ENCODE measurements at places on chromosomes 13 and 19. TPM values are rescaled to one million over a fixed set of nuclear protein-coding genes. Genes with fewer than 3 reads are reported as not detected.

Gene KLK4
- total RNA-seq = not detected

- no peak for DNase-seq
Observed at GRCh38 chr19:3868770-3869456, at the start of gene ZFR2. ZFR2 (minus strand) TSS chr19:3869038; CDS start chr19:3869017, 21 bp downstream.

- no peak for DNase-seq
Observed at GRCh38 chr13:99469041-99469440, 32.2 kb upstream of the TM9SF2 start.

DNA sequence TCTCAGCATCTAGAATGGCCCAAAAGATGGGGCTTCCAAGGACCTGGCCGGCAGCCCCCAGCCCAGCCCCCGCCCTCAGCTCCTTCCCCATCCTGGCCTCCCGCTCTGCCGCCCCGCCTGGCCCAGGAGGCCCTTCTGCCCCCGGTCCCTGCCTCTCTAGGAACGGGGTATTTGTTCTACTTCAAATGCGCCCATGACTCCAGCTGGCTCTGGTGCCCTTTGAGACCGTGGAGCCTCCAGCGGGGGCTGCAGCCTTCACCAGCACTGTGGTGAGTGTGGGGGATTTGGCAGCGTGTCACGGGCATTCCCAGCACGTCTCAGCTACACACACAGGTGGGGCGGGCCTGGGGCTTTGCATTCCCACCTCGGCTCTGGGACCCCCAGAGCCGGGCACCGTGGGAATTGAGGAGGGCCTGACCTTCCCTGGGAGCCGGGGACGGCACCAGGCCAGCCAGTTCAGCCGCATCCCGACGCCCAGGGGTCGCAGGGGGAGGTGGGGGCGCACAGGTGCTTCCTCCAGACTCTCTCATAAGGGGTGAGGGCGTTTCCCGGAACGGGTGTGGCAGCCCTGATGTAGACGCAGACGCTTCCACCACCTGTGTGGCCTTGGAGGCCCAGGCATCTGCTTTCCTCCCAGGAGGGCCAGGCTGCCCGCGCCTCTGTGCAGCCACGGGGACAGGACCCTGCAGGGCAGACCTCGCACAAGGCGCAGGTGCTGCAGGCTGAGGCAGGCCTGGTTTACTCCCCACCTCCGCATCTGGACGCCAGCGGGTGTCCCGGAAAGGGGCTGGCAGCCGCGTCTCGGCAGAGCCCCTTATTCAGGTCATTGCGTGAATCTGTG lies 947 bp downstream of the ATP4B start:
- DNase-seq = peak; percentile 51

DNA sequence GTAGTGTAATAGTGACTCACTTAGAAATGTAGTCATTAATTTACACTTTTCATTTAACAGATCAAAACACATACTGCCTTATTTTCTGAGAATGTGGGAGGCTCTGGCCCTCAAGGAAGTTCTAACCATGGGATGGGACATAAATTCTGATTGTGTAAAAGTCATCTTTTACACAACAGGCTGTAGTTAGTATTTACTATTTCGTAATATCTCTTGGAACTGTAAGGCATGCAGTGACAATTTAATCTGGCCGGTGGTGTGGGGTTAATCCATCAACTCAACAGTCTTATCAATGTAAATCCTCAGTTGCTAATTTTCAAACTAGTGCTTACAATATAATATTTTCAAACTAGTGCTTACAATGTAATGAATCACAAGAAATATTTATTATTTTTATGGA lies 1599.2 kb downstream of the EFNB2 start:
- no peak for DNase-seq

Gene NCAN
- 0.06 TPM for total RNA-seq

Gene LILRA1
- 0.62 TPM for total RNA-seq

DNA sequence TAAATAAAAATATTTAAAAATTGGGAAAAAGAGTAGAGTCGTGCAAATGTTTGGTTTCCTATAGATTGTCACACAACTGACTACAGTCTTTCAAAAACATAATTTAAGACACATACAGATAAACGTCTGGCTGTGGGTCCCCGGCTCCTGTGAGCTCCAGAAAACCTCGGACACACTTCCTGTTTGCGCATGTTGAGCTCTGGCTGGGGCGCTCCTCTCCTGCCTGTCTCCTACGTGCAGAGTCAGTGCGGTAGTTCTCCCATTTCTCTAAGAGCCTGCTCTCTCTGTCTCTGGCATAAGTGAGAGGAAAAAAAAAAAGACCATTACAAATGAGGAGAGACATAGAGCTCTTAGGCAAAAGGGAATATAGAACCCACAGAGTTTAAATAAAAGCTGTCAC lies 128.2 kb upstream of the OBI1 start:
- peak; percentile 19 for DNase-seq

DNA sequence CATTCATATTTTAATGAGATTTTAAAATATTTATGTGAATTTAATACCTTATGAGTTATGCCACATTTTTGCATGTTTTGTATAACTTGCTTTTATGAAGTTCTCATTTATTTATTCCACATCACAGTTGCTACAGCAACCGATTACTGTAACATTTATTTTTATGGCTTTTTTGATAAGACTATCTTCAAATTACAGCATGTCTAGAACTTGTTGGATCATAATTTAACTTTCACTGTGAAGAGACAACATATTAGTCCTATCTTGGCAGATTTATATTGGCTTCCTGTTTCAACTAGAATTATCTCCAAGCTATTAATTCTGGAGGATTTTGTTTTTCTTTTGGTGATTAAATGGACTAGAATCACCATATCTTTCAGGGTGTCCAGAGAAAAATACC lies 793.7 kb upstream of the SLITRK5 start:
- no peak for DNase-seq

GRCh38 chr13:39533651-39534150 lies 69.3 kb downstream of the LHFPL6 start:
- no peak for DNase-seq

- no peak for DNase-seq
Observed at GRCh38 chr19:21848706-21849105, 12.7 kb upstream of the ZNF43 start.

- DNase-seq = no peak
Observed at GRCh38 chr13:73138638-73139491, 80.1 kb downstream of the KLF5 start.

DNA sequence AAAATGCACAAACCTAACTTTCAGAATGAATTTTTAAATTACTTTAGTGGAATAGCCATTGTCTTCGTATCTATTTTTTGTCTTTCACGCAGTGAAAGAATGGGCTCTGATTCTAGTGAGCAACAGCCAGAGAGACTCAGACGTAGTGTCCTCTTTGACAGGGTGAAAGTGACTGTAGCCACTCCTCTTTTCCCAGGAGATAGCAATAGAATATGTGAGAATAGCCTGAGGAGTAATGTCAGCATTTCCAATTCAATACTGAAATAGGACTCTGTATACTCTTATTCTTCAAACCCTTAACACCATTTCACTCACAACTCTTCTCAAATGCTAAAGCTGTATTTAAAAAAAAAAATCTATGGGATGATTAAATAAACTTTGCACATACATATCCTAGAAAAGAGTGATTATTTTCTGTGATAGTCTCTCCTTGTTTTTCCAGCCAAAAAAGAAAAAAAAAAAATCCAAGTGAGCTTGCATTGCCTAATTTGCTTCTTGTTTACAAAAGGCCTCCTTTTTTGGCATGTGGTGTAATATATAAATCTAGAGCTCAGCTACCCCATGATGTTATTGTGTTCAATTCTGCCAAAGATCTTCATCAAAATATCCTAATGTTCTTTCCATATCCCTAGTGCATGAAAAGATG lies 626.1 kb upstream of the SLITRK6 start:
- no peak for DNase-seq

DNA sequence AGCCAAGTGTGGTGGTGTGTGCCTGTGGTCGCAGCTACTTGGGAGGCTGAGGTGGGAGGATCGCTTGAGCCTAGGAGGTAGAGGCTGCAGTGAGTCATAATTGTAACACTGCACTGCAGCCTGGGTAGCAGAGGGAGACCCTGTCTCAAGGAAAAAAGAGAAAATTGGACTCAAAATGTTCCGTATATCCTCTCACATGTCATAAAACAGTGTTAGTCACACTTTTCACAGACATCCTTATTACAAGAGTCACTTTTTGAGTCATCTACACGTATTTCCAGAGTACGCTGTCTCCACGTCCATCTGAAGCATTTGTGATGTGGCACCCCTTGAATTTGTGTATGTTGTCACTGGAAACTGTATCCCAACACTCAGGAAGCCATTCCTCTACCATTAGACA lies 133.0 kb downstream of the SIPA1L3 start:
- DNase-seq = no peak

GRCh38 chr19:6753178-6754031 lies 13.8 kb downstream of the SH2D3A start:
- DNase-seq = peak; percentile 87

Gene SPTBN4
- 0.44 TPM for total RNA-seq

GRCh38 chr13:95032121-95032520 lies 269.1 kb downstream of the ABCC4 start:
- DNase-seq = no peak

Gene ZNF880
- total RNA-seq = 1.0 TPM

GRCh38 chr13:99375738-99376080 lies 68.5 kb upstream of the GPR183 start:
- DNase-seq = no peak

Gene PCDH8
- not detected for total RNA-seq

Gene ATP4A
- total RNA-seq = not detected

DNA sequence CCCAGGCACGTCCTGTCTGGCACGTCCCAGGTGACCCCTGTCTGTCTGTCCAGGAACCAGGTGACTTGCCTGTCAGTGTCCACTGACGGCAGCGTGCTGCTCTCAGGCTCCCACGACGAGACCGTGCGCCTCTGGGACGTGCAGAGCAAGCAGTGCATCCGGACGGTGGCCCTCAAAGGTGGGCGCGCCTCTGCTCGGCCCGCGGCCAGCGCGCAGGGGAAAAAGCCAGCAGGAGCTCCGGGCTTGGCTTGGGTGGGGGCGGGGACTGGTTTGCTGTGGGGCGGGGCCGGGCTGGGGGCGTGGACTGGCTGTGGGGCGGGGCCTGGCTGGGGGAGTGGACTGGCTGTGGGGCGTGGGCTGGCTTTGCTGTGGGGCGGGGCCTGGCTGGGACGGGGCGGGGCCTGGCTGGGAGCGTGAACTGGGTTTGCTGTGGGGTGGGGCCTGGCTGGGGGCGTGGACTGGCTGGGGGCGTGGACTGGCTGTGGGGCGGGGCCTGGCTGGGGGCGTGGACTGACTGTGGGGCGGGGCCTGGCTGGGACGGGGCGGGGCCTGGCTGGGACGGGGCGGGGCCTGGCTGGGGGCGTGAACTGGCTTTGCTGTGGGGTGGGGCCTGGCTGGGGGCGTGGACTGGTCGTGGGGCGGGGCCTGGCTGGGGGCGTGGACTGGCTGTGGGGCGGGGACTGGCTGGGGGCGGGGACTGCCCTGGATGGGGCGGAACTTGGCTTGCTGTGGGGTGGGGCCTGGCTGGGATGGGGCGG lies 7.2 kb downstream of the WDR18 start:
- DNase-seq = no peak

GRCh38 chr13:33260168-33261098 lies 25.1 kb downstream of the STARD13 start:
- DNase-seq = peak; percentile 38

DNA sequence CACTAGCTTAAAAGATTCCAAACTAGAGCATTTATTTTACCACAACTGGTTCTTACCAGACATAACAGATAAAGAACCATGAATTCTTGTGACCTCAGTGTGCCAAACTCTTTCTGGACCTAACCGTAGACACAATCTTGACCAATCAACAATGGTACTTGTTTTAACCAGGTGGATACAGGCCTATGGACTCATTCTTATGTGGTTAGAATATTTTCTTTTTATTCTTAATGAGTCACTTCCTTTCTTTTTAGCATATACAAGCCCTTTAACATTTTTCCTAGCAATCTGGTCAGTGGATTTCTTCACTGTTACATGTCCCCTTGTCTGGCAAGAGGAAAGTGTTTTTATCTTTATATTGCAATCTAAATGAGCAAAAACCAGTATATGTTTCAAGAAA lies 792.1 kb upstream of the SPRY2 start:
- no peak for DNase-seq

Gene CADM4
- 2.2 TPM for total RNA-seq

Gene EXOC3L2
- total RNA-seq = 2.1 TPM

- no peak for DNase-seq
Observed at GRCh38 chr13:32472194-32472621, 44.3 kb upstream of the N4BP2L1 start.

Gene CEACAM16
- total RNA-seq = not detected

Gene PDX1
- total RNA-seq = 0.66 TPM

GRCh38 chr19:46155237-46155636 lies 7.2 kb downstream of the IGFL2 start:
- no peak for DNase-seq

- DNase-seq = no peak
Observed at GRCh38 chr19:46783670-46784069, 4.7 kb downstream of the SLC1A5 start.

DNA sequence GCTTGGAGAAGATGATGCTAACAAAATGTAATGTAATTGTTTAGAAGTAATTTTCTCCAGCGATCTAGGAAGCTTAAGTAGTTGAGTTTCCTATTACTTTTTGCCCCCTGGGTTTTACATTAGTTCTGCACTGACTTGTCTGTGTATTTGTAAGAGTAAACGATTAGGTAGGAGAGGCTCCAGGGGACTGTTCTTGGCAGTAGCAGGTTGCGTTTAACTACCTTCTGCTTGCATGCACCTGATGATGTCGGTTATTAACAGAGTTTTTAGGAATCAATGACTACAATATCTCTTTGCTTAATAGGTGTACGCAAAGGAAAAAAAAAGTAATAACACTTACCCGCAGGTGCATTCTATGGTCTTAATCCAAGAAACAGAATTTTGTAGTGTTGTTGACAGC lies 18.3 kb upstream of the UGGT2 start:
- no peak for DNase-seq

Gene SULT2A1
- 371 TPM for total RNA-seq

Data from right lobe of liver (tissue), 6 donors.